ENCODE measurements at places on chromosomes 2 and 18. TPM values are rescaled to one million over a fixed set of nuclear protein-coding genes. Genes with fewer than 3 reads are reported as not detected.

DNA sequence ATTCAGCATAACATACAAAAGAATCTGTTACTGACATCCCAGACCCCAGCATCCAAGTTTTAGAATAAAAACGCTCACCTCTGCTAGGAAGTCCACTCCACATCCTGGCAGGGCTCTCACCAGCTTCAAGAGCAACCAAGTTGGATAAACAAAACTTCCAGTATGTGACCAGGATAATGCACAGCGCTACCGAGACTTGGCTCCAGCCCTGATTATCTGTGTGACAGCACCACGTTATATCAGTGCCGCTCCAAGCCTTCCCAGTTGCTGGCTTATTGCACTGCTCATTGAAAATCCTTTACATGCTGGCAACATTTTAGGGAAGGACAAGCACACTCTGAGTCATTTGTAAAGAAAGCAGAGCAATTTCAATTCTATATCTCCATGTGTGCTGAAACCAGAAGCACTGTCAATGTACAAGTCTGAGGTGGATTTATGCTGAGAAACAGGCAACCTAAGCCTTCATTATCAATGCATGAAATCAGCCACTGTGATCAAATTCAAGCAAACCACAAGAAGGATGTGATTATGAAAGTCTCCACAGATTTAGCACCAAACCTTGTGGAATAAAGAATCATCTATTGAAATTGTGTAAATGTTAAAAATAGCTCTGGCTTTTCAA is 115.7 kb downstream of the ZNF385B start:
- no peak for DNase-seq

DNA sequence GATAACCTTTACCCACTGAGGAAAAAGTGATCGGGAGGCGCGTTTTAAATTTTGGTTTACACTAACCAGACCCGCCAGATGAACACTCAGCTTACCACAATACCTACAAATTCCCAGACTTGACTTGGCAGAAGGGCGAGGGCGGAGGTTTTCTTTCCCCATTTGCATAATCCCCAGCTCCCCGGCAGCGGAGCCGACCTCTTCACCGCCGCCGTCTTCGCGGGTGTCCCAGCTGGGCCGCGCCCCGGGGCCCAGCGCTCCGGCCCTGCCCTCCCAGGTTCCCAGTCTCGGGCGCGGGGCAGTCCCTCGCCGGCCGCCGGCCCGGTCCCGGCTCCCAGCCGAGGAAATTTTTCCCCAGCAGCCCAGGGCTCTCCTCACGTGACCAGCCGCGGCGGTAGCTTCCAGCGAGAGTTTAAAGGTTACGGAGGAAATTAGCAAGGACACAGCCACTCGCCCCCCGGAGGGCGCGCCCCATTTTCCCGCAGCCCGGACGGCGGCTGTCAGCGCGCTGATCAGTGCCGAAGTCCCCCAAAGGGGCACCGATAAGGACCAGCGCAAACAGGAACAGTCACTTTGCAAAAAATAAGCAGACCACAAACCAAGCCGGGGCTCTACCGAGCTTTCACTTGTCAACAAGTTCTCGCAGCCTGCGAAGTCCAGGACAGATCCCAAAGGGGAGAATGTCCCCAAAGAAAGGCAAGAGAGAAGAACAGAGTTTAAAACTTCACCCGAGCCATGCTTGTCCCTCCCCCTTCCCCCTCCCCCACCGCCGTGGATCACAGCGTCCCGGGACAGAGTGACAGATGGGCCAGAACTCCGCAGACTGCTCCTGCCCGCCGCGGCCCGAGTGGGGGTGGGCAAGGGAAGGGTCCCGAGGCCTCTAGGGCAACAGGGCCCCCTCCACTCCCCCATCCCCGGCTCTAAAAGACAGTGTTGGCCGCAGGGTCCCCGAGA is 1.3 kb upstream of the PRKCE start:
- DNase-seq: no peak

- no peak for DNase-seq
Observed at GRCh38 chr2:23465936-23466335, 81.0 kb downstream of the KLHL29 start.

DNA sequence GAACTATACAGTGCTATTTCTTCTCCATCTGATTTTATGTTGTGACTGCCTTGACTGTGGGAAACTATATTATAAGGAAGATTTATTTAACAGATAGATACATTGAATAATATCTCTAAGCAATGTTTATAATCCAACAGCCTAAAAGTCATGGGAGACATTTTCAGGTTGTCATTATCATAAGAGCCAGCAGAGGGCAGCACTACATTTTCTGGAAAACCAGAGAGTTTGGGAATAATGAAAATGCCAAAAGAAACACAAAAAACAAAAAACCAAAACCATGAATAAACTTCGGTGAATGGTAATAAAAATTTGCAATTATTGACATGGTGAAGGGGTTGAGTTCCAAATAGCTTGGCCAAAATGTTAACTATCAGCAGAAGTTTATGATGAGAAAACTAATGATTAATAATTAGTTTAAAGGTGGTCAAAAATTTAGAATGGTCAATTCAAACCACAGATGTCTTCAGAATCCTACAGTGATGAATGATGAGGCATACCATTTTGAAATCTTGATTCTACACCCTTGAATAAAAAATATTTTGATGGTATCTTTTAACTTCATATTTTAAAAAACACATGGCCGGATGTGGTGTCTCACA is 4.7 kb downstream of the EEF1B2 start:
- DNase-seq: peak; percentile 51

GRCh38 chr2:85419009-85419675 is 628 bp downstream of the SH2D6 start:
- DNase-seq: no peak

- DNase-seq: no peak
Observed at GRCh38 chr2:190470256-190470826, 62.2 kb downstream of the MFSD6 start.

GRCh38 chr2:234111523-234111922 is 61.0 kb downstream of the SPP2 start:
- no peak for DNase-seq

- no peak for DNase-seq
Observed at GRCh38 chr2:216775043-216775453, 79.7 kb upstream of the IGFBP5 start.

DNA sequence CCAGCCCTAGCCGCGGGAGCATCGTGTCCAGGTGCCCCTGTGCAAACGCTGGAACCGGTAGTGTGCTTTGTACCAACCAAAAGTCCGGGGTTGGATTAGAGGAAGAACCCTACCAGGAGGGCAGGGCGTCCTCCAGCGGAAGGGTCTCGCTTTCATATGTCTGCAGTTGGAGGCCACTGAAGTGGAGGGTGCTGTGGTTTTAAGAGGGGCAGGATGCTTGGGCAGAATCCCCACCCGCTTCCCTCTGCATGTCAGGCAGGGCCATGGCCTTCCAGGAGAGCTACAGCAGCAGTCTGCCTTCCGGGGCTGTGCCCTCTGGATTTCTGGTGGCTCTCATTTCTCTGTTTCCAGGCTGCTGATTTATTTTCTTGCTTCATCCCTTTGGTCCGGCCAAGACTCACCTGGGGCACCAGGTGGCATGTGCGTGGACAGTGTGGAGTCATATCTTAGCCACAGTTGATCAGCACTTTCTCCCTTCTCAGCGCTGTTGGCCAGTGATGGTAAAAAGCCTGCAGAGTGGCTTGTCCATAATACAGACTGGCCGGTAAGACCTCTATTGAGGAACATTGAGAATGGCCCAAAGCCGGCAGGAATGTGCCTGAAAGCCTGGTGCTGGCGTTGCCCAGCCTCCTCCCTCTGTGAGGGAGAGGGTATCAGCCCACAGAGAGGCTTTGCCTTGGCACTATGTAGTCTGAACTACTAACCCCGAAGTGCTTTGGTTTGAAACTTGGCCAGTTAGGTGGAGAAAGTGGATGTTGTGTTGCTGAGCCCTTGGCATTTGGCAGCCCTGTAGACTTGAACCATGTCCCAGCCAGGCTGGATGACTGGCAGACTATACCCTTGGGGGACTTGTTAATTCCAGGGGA is 1.8 kb downstream of the AGAP1 start:
- no peak for DNase-seq

DNA sequence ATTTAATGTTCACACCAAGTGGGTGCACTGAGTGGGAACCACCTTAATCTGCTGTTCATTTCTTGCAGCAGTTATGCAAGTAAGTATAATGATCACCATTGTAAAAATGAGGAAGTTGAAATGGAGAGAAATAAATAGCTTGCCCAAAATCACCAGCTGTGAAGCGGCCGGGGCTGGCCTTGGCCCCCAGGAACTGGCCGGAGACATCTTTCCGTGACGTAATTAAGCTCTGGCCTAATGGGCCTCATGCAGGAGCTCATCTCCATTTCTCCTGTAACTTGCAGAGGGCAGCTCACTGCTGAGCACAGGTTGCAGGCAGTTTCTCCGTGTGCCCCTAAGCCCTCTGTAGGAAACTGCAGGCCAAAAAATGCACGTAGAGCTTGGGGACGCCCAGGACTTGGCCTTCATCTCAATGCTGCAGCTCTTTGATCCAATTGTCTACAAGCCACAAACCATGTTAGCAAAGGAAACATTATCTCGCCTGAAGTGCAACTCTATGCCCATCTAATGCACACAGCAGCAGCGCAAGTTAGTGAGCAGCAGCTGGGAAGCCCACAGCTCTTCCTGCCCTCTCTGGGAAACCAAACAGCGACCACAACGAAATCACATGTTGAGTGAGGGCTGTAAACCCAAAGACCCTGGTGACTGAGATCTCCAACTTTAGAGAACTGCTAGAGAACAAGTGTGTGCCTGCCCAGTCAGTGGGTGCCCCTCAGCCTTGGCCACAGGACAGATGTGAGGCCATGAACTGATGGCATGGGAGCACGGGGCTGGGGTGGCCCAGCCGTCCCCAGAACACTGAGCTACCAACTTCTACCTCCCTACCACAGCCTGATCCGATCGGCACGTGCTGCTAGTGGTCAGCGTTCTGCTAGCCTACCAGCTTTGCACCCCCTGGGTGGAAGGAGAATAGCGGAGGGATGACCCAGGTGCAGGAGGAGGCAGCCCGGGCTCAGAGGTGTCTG is 28.8 kb downstream of the APCDD1 start:
- no peak for DNase-seq

GRCh38 chr2:110796716-110797301 is 64.4 kb downstream of the ACOXL start:
- DNase-seq: peak; percentile 17

DNA sequence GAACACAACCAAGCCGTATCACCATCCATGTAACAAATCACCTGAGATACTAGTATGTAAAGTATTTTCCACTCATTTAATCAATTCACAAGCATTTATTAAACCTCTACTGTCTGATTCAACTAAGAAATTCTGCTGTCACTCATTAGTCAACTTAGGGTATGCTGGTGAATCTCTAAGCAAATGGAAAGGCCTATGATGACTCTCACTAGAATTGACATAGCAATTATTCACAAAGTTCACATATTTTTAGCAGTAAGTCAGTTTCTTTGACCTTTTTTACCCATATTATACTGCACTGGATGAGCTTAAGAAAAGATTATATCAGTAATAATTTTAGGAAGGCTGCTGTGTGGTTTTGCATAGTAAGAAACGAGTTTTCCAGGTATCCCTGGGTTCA is 130.1 kb downstream of the SLC8A1 start:
- DNase-seq: no peak

DNA sequence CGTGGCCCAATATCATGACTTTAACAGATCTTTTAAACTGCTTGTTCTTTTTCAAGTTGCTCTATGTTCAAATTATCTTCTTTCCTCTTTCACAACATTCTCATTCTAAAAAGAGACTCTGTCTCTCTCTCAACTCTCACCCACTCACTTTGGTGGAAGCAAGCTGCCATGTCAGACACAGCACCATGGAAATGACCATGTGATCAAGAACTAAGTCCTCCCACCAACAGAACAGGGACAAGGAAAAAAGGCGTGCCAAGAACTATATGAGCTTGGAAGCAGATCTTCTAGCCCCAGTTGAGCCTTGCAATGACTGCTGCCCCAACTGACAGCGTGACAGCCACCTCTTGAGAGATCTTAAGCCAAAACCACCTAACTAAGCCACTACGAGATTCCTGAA is 23.9 kb downstream of the BAZ2B start:
- DNase-seq: no peak

DNA sequence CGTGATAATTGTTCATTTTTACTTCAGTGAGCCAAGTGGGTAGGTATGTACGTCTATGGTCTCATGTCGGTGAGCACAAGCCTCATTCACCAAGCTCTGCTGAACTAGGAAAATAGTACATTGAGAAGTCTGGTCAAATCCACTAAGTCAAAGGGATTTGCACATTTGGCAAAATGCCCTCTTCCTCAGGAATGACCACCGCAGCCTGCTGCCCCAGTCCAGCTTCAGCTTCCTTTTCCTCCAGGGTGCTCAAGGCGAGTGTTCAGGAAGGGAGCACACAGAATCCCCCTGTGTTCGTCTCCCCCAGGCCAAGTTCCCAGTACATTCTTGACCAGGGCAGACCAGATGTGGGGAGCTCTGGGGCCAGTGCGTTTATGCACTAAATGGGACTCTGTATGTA is 23.0 kb downstream of the TCF7L1 start:
- DNase-seq: no peak

- DNase-seq: no peak
Observed at GRCh38 chr2:134253117-134253704, 661 bp upstream of the MGAT5 start.

DNA sequence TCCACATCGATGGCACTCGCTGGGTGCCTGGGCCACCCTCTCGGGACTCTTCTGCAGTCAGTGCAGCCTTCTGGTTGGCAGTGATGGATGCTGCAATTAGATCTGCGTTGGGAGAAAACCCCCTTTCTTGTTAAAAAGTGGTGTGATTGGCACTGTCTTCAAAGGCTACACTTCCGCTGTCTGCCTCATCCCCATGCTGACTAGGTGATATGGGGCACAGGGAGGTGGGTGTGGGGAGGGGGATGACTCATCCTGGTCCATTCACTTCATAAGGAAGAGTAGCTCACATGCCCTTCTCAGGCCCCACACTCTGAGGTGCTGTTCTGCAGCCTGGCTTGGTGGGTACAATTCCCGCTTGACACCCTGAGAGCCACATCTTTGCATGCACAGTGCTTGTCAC is 77.4 kb downstream of the THNSL2 start:
- no peak for DNase-seq

DNA sequence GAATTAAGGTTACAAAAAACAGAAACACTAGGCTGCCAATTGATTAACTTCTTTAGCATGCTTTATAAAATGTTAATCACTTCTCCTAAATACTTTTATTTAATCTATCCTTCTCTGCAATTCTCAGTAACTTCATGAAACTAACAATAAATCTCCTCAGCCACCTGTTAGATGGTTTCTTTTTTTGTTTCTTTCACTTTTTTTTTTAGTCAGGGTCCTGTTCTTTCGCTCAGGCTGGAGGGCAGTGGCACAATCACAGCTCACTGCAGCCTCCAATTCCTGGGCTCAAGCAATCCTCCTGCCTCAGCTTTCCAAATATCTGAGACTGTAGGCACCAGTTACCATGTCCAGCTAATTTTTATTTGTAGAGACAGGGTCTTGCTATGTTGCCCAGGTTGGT is 213.4 kb upstream of the STK17B start:
- DNase-seq: no peak

Gene MAPK4
- 3.6 TPM for total RNA-seq

Gene DNAJC5G
- total RNA-seq: 0.42 TPM

Gene IRS1
- total RNA-seq: 28.5 TPM

Gene MDH1B
- 1.2 TPM for total RNA-seq

Gene FSIP2
- 13.9 TPM for total RNA-seq

Gene OTOS
- total RNA-seq: not detected

Gene HYCC2
- 42.8 TPM for total RNA-seq

Gene BCL2
- 53.9 TPM for total RNA-seq

Measured in urinary bladder (tissue), 4 donors.